Endothelial cell of umbilical vein (primary cell): ENCODE measurements at places on chromosomes 13 and 19. TPM values are rescaled to one million over a fixed set of nuclear protein-coding genes. Genes with fewer than 3 reads are reported as not detected.

DNA sequence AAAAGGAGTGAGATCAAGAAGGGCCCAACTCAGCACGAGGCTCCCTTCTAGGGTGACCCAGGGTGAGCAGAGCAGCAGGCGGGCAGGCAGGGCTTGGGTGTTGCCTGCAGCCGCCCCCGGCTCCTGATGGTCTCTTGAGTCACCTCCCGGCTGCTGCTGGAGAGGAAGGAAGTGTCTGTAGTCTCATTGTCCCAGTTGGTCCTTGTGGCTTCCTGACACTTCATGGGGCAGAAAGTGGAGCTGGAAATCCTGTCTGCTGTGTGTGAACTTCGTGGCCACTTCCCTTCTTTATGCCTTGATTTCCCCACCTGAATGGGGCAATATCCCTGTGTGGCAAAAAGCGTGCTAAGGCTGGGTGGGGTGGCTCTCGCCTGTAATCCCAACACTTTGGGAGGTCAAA is 2.5 kb downstream of the MAP1S start:
- no peaks in the 10 kb centered on the region for H3K27me3 ChIP-seq
- H3K4me1 ChIP-seq: peaks cover 35% of the 10 kb centered on the region
- no peak overlapping the region for H3K4me3 ChIP-seq

- no peaks in the 10 kb centered on the region for H3K36me3 ChIP-seq
- no peak overlapping the region for H3K27ac ChIP-seq
- DNase-seq: no peak
- no peaks in the 10 kb centered on the region for H3K27me3 ChIP-seq
- H3K4me1 ChIP-seq: no peaks in the 10 kb centered on the region
These were observed 182.5 kb downstream of the POU4F1 start for GRCh38 chr13:78420814-78421213.

DNA sequence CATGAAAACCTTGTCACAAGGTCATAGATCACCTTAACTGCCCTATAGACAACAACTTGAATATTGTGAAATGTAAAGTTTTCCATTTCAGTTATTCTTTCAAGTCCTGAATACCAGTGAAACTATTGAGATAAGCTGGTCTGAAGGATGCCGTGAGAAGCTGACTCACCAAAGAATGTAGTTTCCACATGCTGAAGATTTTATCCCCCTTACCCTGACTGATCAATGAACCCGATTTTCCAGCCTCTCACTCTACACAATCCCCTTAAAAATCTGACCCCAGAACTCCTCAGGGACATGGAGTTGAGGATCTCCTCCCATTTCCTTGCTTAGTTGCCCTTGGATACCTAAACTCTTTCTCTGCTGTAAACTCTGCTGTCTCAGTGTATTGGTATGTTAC is 67.5 kb downstream of the POSTN start:
- no peak for DNase-seq
- no peaks in the 10 kb centered on the region for H3K4me1 ChIP-seq
- no peak overlapping the region for H3K27ac ChIP-seq
- no peaks in the 10 kb centered on the region for H3K36me3 ChIP-seq

DNA sequence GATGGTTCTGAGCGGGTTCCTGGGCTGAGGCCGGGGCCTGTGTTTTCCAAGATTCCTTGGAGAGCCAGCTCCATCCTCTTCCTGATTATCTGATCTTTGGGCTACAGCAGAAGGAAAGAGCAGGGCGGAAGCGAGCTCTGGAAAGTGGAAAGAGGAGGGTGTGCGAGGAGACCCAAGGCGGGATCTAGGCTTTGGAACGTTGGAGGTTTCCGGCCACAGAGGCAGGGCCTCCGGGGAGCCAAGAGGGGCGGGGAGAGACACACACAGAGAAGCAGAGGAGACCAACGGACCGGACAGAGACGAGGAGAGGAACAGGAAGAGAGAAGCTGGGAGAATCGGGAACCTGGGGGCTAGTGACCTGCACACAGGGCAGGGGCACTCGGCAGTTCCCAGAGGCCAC is at the start of gene CLEC11A:
TSS of gene CLEC11A (plus strand) at position 296 of the 400 bp plus-strand sequence. CDS start 162 bp downstream, outside the sequence.
- no peak within 1 kb of the TSS for H3K27ac ChIP-seq
- peaks cover 20% of the 10 kb centered on the region for H3K4me1 ChIP-seq
- DNase-seq: no peak
- no peaks in the 10 kb centered on the region for H3K27me3 ChIP-seq

The METTL21C gene
- not detected in 2 replicates for total RNA-seq

DNA sequence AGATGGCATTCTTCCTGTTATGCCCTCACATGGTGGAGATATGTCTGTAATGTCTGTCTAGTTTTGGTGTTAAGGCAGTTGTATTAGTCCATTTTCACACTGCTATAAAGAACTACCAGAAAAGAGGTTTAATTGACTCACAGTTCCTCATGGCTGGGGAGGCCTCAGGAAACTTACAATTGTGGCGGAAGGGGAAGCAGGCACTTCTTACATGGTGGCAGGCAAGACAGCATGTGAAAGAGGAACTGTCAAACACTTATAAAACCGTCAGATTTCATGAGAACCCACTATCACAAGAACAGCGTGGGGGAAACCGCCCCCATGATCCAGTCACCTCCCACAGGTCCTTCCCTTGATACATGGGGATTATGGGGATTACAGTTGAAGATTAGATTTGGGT is 3.2 kb downstream of the ZNF441 start:
- H3K4me1 ChIP-seq: peaks cover 6% of the 10 kb centered on the region
- no peak overlapping the region for H3K27ac ChIP-seq
- DNase-seq: no peak

The NKPD1 gene
- not detected in 2 replicates for total RNA-seq

GRCh38 chr19:14614099-14614412 is 31.2 kb downstream of the CLEC17A start:
- H3K36me3 ChIP-seq: no peaks in the 10 kb centered on the region
- no peak overlapping the region for H3K27ac ChIP-seq
- H3K4me1 ChIP-seq: no peaks in the 10 kb centered on the region
- H3K4me3 ChIP-seq: no peak overlapping the region

The C19orf67 gene
- total RNA-seq: 0.55 TPM in 1 of 2 replicates, not detected in the other

GRCh38 chr19:963486-963951 is 20.6 kb upstream of the WDR18 start:
- H3K27ac ChIP-seq: no peak overlapping the region
- no peaks in the 10 kb centered on the region for H3K4me1 ChIP-seq
- H3K4me3 ChIP-seq: no peak overlapping the region
- no peak for DNase-seq
- H3K36me3 ChIP-seq: peaks cover 5% of the 10 kb centered on the region

GRCh38 chr19:52941941-52942385 is 18.7 kb upstream of the ZNF888 start:
- H3K4me3 ChIP-seq: peak overlapping the region; percentile 76
- peak overlapping the region; percentile 65 for H3K27ac ChIP-seq
- no peaks in the 10 kb centered on the region for H3K36me3 ChIP-seq
- DNase-seq: peak; percentile 56
- H3K27me3 ChIP-seq: no peaks in the 10 kb centered on the region

- H3K36me3 ChIP-seq: no peaks in the 10 kb centered on the region
- H3K27ac ChIP-seq: no peak overlapping the region
- DNase-seq: no peak
- H3K4me1 ChIP-seq: no peaks in the 10 kb centered on the region
- H3K4me3 ChIP-seq: no peak overlapping the region
- H3K27me3 ChIP-seq: peaks cover 6% of the 10 kb centered on the region
These were observed 1.2 kb downstream of the LPAR2 start for GRCh38 chr19:19626516-19627472.

DNA sequence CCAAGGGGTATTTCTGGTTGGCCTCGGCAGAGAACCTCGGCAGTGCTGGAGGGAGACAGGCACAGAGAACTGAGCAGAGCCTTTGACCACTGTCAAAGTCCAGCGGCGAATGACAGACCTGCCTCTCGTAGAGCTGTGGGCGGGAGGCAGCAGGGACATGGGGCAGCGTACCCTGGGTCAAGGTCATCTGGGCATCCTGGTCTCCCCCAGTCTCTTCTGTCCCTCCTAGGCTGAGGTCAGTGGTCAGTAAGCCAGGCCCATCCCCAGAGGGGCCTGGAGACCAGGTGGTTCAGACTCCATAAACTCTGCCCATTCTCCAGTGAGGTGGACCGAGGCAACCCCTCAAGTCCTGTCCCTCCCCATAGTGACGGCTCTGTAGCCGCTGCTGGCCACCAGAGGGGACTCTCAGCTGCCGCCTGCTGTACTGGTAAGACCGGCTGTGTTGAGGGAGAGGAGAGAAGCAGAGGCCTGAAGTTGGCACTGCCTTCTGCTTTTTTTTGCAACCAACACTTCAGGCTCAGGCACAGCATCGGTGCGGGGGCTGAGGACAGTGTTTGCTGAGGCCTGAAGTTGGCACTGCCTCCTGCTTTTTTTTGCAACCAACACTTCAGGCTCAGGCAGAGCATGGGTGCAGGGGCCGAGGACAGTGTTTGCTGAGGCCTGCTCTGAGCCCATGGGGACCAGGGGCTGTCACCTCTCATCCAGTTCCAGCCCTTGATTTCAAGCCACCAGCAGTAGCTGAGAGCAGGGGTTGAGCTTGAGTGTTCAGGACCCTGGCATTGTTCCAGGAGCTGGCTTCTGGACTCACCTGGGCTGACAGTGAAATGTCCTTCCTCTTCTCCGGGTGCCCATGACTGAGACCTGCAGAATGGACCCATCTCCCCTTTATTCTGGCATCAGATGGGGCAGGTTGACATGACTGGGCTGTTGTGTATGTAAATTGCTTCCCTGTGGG is at the start of gene PGLYRP2:
TSS of gene PGLYRP2 (minus strand) at position 111 of the 955 bp plus-strand sequence. CDS start 130 bp downstream, outside the sequence.
- no peaks in the 10 kb centered on the region for H3K4me1 ChIP-seq
- no peak within 1 kb of the TSS for H3K4me3 ChIP-seq
- DNase-seq: no peak
- H3K27me3 ChIP-seq: no peaks in the 10 kb centered on the region

- no peaks in the 10 kb centered on the region for H3K36me3 ChIP-seq
- no peaks in the 10 kb centered on the region for H3K27me3 ChIP-seq
- peaks cover 14% of the 10 kb centered on the region for H3K4me1 ChIP-seq
- H3K27ac ChIP-seq: no peak overlapping the region
These were observed 1.2 kb downstream of the GTPBP3 start for GRCh38 chr19:17338433-17339078.

DNA sequence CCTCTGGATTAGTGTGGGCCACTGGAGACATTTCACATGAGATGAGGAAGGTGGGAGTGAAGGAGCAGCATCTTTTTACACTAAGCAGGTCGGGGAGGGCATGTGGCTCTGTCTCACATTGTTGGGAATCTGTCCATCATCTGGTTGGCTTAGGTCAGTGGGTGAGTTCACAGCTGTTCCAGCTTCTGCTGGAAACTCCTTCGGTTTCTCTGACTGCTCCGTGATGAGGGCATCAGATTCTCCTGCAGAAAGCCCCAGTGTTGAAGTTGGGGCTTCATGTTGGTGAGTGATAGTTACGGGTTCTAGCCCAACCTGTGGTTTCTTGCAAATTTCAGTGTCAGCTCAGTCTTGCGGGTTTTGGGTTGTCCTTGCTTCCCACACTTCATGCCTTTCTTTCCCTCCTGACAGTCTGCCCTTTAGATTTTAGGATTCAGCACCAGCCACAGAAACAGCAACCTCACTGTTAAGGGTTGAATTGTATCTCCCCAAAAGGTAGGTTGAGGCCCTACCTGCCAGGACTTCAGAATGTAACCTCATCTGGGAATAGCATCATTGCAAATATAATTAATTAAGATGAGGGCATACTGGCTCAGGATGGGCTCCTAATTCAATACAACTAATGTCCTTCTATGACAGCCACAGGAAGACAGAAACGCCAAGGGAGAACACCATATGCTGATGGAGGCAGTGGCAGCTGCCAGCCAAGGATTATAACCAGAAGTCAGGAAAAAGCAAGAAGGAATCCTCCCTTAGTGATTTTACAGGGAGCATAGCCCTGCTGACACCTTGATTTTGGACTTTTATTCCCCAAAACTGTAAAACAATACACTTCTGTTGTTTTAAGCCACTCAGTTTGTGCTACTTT is 7.6 kb upstream of the ALOX5AP start:
- no peaks in the 10 kb centered on the region for H3K36me3 ChIP-seq
- no peak for DNase-seq
- no peaks in the 10 kb centered on the region for H3K4me1 ChIP-seq
- no peak overlapping the region for H3K4me3 ChIP-seq
- H3K27ac ChIP-seq: no peak overlapping the region
- H3K27me3 ChIP-seq: no peaks in the 10 kb centered on the region

DNA sequence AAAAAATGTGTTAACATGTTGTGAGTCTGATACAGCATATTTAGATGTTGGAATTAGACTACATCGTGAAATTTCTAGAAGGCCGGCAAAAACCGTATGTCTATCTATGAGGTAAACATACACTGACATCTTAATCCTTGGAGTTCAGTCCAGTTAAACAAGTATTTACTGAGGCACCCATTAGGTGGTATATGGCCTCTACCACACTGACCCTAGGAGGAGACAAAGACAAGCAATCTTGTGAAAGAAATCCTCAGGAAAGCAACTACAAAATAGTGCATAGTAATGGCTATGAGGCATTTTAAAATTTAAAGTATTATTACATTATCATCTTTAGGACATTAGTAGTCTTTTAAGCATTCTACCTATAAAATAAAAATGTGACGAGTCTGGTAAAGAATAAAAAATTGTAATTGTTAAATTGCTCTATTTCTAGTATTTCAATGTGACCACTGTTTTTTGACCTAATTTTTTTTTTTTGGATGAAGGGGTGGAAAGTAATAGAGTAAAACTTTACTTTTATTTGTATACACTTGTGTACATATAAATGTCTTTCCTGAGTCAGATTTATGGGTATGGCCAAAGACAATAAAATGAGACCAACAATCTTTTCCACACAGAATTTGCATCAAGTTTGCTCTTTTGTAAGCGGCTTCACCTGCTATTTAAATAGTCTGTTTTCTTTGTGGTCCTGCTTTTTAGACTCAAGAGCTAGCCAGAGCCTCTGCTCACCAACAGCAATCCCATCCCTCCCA is 50.5 kb downstream of the KATNAL1 start:
- H3K36me3 ChIP-seq: no peaks in the 10 kb centered on the region
- no peak overlapping the region for H3K27ac ChIP-seq

DNA sequence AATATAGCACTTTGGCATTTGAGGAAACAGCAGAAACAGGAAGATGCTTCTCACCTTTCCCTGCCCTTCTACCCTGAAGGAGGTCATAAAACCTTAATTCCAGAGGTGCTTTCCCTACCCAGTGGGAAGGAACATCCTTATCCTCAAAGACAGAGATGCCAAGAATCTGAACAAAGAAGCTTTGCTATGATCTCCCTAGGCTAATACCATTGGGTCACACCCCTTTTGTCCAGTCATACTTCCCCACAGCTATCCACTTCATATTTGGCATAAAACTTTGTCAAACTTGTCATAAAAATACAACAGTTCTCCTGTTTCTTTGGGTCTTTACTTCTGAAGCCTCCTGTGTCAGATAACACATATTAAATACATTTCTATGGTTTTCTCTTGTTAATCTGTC is 21.7 kb upstream of the RXFP2 start:
- no peak overlapping the region for H3K4me3 ChIP-seq
- H3K27me3 ChIP-seq: peaks cover 16% of the 10 kb centered on the region
- H3K27ac ChIP-seq: no peak overlapping the region
- H3K36me3 ChIP-seq: no peaks in the 10 kb centered on the region
- H3K4me1 ChIP-seq: no peaks in the 10 kb centered on the region
- DNase-seq: no peak

The ZNF350 gene
- total RNA-seq: 8.4 and 9.8 TPM in 2 replicates

The GARIN5A gene
- 0.44 and 0.62 TPM in 2 replicates for total RNA-seq

The ZNF284 gene
- total RNA-seq: 2.4 and 2.7 TPM in 2 replicates
